ENCODE measurements at places on chromosomes 1 and 21.

DNA sequence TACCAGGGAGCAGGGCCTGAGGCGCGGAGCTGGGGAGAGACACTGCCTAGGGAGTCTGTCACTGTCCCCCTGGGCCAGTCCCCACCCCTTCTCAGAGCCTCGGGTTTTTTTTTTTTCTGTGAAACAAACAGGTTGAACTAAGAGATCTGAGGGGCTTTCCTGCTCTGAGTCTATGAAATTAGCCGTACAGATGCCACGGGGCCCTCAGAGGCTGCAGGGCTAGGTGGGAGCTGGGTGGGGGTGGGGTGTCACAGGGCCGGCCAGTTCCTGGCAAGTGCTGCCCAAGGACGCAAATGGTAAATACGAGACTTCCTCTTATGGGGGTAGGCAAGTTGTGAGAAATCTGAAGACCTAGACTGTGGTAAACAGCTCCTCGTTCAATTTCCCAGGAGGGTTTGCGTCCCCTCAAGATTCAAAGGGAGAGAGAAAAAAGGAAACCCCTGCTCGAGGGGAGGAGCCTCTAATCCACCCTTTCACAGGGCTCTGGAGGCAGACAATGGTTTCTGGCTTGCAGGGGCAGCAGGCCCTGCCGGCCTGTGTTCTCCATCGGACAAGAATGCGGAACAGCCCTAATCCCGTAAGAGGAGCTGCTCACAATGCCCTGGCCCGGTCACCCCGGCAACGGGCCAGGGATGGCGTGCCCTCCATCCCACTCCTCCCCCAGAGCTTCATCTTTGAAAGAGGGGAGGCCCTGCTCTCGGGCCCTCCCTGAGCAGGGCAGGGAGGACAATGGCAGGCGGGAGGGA lies 7.8 kb downstream of the NUAK2 start:
- peak; percentile 13 for DNase-seq

- no peak for DNase-seq
Observed at GRCh38 chr1:83706354-83706938, 292.5 kb downstream of the TTLL7 start.

- DNase-seq: no peak
Observed at GRCh38 chr1:9149837-9150581, 21.1 kb upstream of the GPR157 start.

DNA sequence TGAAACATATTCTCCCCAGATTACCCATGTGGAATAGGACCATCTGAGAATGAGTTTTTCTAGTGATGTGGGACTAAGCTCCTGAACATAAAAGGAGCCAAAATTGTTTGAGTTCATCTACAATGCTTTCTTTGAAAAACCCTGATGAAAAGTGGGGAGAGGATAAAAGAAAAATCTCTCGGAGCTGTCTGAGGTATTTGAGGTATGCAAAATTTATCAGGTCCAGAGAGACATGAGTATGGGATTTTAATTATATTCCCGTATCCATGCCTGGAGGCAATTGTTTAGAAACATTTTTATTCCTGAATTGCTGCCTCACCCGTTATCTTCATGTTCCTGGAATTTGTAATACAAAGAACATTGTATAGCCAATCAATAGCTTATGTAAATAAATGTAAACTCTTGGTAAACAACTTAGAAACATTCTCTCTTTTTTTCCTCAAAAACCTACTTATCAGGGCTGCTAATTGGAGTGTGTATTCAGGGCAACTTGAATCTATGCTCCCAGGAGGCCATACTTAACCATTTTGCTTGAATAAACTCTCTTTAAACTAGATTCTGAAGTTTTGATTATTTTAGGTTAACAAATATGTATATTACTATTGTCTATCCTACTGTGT lies 109.3 kb upstream of the OLFM3 start:
- no peak for DNase-seq

GRCh38 chr1:115665319-115666096 lies 23.7 kb downstream of the VANGL1 start:
- DNase-seq: no peak

DNA sequence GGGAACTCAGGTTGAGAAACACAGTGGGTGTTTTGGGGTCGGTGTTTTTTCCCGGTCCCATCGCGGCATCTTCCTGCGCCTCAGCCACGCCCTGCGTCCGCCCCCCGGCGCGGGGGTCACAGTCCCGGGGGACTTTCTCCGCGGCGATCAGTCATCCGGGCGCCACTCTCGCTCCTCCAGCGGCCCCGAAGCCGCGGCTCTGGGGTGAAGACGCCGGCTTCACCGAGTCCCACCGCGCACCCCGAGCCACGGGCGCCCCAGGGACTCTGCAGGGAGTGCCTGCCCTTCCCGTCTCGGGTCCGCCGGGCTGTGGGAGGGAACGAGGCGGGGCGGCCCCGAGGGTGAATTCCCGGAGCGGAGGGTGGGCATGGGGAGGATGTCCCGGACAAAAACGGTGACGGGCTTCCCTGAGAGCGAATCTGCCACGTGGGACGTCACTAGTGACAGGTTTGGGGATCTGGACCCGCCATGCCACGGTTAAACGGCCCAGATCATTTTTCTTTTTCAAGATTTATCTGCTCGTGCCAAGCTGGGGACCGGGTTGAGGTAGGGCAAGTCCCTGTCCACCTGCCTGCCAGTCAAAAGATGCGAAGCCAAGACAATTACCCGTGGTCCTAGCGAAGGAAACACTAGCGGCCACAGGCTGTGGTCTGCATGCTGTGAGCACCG lies 717 bp upstream of the BATF3 start:
- DNase-seq: peak; percentile 75

DNA sequence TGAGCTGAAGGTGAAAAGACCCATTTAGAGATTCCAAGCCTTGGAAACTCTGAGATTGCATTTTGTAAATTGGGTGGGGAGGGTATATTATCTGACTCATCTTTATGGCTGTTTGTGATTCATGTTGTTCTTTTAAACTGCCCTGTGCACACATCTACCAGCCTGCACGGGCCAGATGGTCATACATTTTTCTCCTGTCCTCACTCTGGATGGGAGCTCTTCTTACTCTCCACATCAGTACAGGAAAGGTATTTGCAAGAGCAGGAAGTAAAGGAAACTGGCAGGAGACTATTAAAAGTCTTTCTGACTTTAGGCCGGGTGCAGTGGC lies 14.3 kb upstream of the NMNAT2 start:
- DNase-seq: no peak

DNA sequence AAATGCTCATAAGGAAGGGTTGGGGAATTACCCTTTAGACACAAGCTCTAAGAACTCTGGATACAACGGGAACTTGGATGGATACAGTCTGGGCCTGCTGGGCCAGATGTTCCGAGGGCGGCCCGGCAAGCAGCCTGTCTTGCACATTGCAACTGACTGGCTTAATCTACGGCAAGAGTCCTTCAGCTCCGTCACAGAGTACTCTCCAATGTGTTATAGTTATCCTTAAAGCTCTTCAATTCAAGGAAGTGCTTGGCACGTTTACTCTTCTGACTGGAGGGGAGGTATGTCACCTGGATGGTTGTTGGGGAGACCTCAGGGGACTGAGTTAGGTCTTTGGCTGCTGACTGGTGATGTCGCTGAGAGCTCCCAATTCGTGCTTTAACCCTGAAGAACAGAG lies 1.1 kb upstream of the CFAP141 start:
- no peak for DNase-seq

Measured in activated naive CD4-positive, alpha-beta T cell treated with Interleukin-2 at 50 U/mL for 16 hours (primary cell).